ENCODE measurements at places on chromosomes 2 and 18.

DNA sequence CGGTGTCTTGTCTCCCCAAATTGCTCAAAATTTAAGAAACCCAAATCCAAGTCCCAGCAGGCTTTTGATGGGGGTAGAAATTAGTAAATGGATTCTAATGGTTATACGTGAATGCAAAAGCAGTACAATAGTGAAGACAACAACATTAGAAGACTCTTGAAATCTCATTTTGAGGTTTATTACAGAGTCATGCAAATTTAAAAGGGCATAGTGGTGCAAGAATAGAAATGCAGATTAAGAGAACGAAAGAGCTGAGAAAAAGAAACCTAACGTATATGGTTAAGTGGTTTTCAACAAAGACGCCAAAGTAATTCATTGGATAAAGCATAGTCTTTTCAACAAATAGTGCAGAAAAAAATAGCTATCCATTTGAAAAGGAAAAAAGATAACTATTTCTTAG lies 33.2 kb upstream of the CXXC1 start:
- no peak for DNase-seq

GRCh38 chr2:223596208-223596607 lies 6.0 kb downstream of the SCG2 start:
- DNase-seq, result no peak

GRCh38 chr2:97728091-97728731 lies 14.8 kb downstream of the ZAP70 start:
- no peak for DNase-seq

GRCh38 chr2:197888321-197888720 lies 83.9 kb downstream of the PLCL1 start:
- no peak for DNase-seq

DNA sequence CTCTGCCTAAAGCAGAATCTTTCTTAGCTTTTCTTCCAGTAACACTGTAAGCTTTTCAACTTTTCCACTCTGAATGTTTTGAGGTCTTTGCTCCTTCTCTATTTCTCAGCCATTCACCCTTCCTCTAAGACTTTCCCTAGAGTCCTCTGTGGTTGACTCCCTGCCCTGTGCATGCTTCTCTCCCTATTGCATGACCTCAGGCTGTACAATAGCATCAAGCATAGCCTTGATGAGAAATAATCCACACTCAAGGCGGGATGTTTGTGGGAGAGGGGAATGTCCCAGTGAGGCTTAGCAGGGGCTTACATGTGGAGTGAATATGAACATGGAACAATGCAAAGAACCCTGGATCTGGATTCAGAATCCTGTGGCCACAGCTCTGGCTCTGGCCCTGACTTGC lies 48.4 kb upstream of the IGFBP5 start:
- peak; percentile 71 for DNase-seq

GRCh38 chr18:75406491-75407445 lies 20.7 kb downstream of the SMIM21 start:
- DNase-seq, result peak; percentile 12

GRCh38 chr18:24270358-24270936 lies 127.2 kb downstream of the OSBPL1A start:
- DNase-seq, result no peak

DNA sequence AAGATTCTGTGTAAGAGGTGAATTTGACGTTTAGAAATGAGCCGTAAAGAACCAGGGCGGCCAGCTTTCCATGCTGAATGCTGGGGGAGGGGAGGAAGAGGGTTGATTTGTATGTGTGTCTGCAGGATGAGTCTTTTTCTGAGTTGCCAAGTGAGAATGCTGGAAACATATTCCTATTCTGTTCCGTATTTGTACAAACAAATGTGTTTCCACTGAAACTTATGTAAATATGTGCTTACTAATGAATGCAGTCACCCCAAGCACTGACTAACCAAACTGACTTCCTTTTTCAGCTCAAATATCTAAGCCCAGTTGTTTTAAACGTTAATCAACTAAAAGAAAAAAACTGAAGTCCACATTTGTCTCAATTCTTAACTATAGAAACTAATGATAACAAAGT lies 74.9 kb upstream of the APCDD1 start:
- DNase-seq, result no peak

GRCh38 chr2:19810148-19810547 lies 91.6 kb downstream of the TTC32 start:
- no peak for DNase-seq

DNA sequence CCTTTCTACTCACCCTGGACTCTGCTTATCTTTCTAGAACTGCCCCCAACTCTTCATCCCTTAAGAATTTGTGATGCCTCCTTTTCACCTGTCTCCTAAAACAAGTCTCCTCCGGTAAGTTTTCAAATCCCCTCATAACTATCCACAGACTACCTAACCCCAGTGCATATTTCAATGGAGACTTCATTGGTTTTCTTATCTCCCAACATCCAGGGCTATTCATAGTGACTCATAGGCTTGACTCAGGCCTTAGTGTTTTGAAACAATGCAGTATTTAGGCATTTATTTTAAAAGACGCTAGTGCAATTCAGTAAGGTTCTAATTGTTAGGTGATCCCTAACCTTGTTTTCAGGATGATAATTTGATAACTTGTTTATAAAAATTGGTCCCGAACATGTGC lies 399.2 kb downstream of the CPS1 start:
- DNase-seq, result peak; percentile 13

DNA sequence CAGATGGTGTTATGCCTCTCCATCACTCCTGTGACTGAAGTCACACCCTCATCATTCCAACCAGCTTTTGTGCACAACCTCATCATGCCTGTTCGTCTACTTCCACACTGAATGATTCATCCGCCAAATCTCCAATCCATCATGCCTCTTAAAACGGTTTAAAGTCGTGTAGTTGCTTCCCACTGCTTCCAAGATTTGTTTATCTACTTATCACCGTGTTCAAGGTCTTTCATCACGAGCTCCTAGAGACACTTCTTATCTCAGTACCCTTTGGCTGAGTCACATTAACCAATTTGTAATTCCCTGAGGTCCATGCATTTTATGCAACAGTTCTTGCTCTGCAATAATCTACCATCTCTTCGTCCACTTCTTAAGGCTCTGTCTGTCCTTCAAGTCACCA lies 592.3 kb upstream of the ID2 start:
- no peak for DNase-seq

DNA sequence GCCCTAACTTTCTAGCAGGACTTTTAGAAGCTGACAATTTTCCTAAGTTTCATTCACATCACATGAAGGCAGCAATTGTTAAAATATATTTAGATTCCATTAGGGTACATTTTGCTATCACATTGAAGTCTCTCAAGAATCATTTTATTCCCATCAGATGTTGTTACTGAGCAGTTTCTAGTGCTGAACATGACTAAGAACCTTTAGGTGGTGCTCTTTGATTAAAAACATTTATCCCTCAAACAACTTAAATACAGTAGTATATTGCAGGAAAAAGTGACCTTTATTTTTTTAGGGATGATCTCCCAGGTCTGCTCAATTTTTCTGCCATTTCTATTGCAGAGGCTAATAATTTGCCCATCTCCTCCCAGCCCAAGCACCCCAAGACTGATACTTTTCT lies 22.9 kb upstream of the NARS1 start:
- no peak for DNase-seq

GRCh38 chr2:186746584-186746983 lies 52.7 kb downstream of the FAM171B start:
- no peak for DNase-seq

- DNase-seq, result no peak
Measured at GRCh38 chr2:11121823-11122155, 33.5 kb upstream of the SLC66A3 start.

DNA sequence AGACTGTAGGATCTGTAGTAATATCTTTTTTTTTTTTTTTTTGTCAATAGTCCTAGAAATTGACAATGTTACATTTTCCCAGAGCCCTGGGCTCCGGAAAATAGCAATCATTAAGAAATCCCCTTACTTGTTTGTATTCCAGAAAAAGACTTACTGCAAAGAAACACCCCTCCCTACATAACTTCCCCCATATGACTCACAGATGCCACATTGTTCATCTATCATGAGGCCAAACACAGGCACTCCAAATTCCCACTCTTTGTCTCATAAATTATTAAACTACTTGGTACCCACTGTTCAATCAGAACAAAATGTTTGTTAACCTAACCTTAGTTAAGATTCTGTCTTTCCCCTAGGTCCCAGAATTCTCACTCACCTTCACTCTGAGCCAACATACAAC lies 53.5 kb downstream of the TEX51 start:
- no peak for DNase-seq

GRCh38 chr2:172333235-172333977 lies 94.0 kb upstream of the ITGA6 start:
- no peak for DNase-seq

- peak; percentile 10 for DNase-seq
Measured at GRCh38 chr2:56100791-56101312, 82.9 kb upstream of the CCDC85A start.

GRCh38 chr2:236720974-236721540 lies 151.4 kb downstream of the ACKR3 start:
- DNase-seq, result no peak

GRCh38 chr18:47775961-47776360 lies 154.5 kb downstream of the SMAD2 start:
- DNase-seq, result no peak

DNA sequence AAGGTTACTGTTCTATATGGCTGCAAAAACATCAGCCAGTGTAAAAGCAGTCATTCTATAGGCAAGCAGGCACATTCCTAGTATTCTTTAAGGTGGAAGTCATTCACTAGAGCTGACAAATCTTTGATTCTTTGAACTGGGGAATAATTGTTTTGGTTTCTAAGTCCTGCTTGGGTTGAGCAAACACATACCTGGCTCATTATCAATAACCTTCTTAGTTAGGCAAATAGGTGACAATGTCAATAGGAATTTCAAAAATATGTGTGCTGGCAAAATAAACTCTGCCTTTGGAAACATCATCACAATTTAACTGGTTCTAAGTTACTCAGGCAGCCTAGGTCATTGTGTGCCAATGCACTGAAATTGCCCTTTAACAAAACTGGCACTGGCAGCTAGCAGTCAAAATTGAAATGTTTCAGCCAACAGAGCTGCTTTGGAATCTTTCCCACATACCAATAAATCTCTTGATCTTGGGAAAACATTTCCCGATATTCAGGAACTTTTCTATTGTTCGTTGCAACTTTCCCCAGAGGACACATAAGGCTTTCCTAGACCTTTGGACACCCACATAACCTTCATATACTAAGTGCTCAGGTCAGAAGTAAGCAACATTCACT lies 402.0 kb upstream of the MMADHC start:
- DNase-seq, result no peak

- DNase-seq, result no peak
Measured at GRCh38 chr2:124978597-124978996, 953.5 kb downstream of the CNTNAP5 start.

- DNase-seq, result no peak
Measured at GRCh38 chr2:153047220-153047619, 328.8 kb downstream of the ARL6IP6 start.

DNA sequence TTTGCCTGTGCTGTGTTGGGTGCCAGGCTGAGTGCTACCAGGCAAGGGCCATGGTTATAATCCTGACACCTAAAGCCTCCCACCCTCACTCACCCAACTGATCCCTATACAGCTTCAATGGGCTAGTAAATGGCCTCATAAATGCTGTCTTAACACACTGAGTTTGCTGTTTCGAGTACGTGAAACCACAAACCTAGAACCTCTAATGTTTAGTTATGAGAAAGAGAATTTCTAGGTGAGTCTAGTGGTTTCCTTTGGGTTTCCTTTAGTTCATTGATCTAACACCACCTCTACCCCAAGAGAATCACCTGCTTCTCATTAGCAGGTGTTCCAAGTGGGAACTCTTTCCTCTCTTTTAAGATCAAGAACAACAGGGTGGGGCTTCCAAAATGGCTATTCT lies 172.0 kb downstream of the MC4R start:
- no peak for DNase-seq

- no peak for DNase-seq
Measured at GRCh38 chr2:207248702-207249377, 83.1 kb upstream of the KLF7 start.

DNA sequence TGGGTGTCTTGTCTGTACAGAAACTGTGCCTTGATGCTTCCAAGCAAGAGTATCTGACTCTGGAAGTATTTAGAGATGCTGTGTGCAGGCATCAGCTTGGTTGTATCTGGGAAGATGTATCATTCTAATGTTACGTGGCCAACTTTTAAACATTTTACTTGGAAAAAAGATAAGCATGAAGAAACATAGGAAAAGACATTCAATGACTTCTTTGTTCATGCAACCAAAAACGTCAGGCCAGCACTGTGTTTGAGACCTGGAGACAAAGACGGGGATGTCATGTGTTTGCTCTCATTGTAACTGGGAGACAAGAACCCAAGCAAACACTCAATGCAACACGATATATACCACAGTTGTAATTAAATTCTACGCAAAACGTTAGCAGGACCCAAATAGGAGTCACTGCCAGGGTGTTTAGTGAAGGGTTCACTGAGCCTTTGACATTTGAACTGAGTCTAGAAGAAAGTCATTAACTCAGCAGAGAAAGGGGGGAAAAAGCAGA lies 8.9 kb upstream of the SESTD1 start:
- DNase-seq, result no peak

GRCh38 chr2:139162456-139162855 lies 382.3 kb upstream of the NXPH2 start:
- DNase-seq, result no peak

DNA sequence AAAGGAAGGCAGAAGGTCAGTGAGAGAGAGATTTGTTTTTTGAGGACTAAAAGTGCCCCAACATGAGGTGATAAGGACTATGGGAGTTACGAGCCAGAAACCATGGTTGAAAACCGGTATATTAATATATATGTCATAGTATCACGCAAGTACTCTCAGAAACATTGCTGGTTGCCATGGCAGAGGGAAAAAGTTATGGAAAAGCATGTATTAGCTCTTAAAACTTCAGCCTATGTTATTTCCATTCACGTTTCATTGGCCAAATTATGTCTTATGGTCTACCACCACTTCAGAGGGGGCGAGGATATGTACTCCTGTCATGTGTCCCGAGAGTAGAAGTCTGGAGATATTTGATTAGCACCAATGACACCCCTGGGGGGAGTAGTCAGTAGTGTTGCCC lies 125.9 kb downstream of the LTBP1 start:
- DNase-seq, result no peak

GRCh38 chr2:10764096-10764785 lies 42.8 kb downstream of the ATP6V1C2 start:
- DNase-seq, result no peak

DNA sequence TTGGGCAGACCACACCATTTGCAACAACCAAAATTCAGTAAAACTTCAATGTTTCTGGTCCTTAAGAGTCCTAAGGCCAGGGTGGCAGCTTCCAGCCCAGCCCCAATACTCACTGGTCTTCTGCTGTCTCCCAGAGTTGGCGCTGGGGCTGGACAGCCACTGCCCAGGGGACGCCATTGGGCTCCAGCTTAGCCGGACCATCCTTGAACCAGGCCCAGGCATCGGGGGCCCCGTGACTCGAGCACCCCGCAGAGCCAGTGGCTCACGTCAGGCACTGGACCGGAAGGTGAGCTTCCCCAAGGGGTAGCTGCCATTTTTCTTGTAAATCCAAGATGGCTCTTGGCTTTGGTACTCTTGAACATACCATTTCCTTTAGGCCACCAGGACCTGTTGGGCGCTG lies 21.8 kb downstream of the SNED1 start:
- DNase-seq, result no peak

- no peak for DNase-seq
Measured at GRCh38 chr2:70767079-70767698, 811 bp downstream of the ADD2 start.

- DNase-seq, result no peak
Measured at GRCh38 chr2:215419769-215420470, 15.9 kb downstream of the FN1 start.

Data from stromal cell of bone marrow (primary cell).